ENCODE measurements at places on chromosomes 6 and 20. TPM values are rescaled to one million over a fixed set of nuclear protein-coding genes. Genes with fewer than 3 reads are reported as not detected.

The TAGAP gene
- 1.6 TPM for total RNA-seq

The CCM2L gene
- total RNA-seq = 3.7 TPM

The PRDM13 gene
- 0.46 TPM for total RNA-seq

The PROCR gene
- 10.4 TPM for total RNA-seq

The EEF1A2 gene
- 313 TPM for total RNA-seq

The ATF6B gene
- total RNA-seq = 19.8 TPM

Measured in diencephalon (tissue), 1 donor.